Nucleus accumbens (tissue), 56 donors: ENCODE measurements at places on chromosomes 5 and 9.

DNA sequence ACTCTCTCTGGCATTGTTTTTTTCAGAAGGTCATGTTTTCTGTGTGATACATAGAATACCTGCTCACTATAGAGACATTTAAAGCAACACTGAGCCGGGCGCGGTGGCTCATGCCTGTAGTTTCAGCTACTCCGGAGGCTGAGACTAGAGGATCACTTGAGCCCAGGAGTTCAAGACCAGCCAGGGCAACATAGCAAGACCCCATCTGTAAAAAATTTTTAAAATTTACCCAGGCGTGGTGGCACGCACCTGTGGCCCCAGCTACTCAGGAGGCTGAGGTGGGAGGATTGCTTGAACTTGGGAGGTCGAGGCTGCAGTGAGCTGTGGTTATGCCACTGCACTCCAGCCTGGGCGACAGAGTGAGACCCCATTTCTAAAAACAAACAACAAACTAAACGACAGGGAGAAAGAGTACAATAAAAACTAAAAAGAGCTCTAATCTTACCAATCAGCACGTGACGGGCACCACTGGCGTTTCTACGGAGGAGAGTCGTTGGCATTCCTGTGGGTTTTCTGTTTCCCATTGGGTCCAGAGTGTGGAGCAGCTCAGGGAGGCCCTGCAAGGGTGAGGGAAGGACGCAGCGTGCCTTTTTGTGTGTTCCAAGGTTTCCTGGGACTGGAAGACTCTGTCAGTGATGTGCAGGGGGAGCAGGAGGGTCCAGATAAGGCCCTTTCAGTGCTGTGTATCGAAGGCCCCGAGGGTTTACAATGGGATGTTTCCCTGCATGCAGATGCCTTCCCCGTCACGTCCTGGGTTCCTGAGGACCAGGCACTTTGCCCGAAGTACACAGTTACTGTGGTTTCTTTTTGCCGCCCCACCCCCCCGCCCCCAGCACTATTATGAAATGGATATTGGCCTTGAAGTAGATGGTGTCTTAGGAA, 7.2 kb upstream of the RNU6ATAC start:
- DNase-seq, result no peak

GRCh38 chr5:21844960-21845359, 1008.2 kb downstream of the CDH12 start:
- no peak for DNase-seq

GRCh38 chr9:120946259-120946658, 19.7 kb upstream of the TRAF1 start:
- DNase-seq, result no peak

- no peak for DNase-seq
These were observed 54.8 kb downstream of the MYO10 start for GRCh38 chr5:16881251-16881650.

DNA sequence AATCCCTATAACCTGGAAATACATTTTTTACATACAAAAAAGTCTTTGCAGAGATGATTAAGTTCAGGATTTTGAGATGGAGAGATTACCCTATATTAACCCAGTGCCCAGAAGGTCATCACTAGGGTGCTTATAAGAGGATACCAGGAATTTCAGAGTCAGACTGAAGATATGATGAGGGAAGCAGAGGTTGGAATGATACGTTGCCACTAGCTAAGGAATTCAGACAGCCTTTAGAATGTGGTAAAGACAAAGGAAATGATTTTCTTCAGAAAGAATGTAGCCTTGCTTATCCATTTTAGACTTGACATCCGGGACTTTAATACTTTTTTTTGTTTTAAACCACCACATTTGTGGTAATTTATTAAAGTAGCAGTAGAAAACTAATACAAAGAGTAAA, 2176.8 kb upstream of the C9orf72 start:
- DNase-seq, result no peak

GRCh38 chr5:129046151-129046550, 48.4 kb upstream of the ISOC1 start:
- DNase-seq, result no peak

DNA sequence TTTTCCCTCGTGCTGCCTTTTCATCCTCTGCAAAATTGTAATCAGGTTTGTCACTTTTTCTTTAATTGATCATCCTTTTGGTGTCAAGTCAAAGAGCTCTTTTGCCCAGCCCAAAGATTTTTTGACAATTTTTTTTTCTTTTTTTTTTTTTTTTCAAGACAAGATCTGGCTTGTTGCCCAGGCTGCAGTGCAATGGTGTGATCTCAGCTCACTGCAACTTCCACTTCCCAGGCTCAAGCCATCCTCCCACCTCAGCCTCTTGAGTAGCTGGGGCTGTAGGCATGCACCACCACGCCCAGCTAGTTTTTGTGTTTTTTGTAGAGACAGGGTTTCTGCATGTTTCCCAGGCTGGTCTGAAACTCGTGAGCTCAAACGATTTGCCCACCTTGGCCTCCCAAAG, 36.7 kb downstream of the CDK7 start:
- DNase-seq, result no peak

DNA sequence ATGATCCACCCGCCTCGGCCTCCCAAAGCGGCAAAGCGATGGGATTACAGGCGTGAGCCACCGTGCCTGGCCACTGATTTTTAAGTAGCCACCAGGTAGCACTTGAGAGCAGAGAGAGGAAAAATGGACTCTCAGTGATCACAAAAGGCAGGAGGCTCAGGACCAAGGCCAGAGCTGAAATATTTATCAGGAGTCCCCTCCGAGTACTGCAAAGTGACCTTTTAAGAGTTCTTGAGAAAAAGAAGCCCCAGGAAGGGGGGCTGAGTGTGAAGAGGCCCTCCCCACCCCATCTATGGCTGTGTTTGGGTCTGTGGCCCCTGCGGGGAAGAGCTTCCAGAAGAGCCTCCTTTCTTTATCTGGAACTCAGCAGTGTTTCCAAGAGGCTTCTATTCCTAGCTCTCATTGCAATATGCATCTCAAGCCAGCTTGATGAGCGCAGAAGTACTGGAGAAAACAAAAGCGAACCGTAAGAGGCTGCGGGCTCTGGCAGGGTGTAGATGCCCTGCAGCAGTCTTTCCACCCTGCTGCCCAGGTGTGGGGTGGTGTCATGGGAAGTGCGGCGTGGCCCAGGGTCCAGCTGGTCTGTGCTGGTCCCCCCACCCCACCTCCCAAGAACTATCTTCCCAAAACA, 75.5 kb upstream of the CDK20 start:
- no peak for DNase-seq

DNA sequence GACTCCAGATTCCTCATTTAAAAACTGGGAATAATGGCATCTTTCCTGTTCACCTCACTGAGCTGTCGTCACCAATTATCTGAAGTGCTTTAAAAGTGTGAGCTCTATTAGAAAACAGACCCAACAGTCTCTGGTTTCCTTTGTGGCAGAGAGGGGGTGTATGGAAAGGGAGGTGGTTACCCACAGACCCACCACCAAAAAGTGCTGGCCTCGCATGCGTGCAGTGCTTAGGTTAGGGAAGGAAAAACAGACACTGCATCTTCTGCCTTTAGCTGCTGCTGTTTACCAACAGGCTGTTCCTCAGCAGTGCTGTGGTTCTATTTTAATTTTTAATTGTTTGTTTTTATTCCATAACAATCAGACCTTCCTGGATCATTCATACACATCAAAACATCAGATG, 249.6 kb downstream of the PIK3R1 start:
- DNase-seq, result no peak

GRCh38 chr9:15837079-15837679, 284.3 kb downstream of the CCDC171 start:
- no peak for DNase-seq

- no peak for DNase-seq
These were observed 12.1 kb downstream of the MAN2A1 start for GRCh38 chr5:109701792-109702191.

- DNase-seq, result no peak
These were observed 71.7 kb downstream of the ZNF462 start for GRCh38 chr9:106934442-106935238.

- no peak for DNase-seq
These were observed 11.9 kb downstream of the FYB1 start for GRCh38 chr5:39207345-39208045.

DNA sequence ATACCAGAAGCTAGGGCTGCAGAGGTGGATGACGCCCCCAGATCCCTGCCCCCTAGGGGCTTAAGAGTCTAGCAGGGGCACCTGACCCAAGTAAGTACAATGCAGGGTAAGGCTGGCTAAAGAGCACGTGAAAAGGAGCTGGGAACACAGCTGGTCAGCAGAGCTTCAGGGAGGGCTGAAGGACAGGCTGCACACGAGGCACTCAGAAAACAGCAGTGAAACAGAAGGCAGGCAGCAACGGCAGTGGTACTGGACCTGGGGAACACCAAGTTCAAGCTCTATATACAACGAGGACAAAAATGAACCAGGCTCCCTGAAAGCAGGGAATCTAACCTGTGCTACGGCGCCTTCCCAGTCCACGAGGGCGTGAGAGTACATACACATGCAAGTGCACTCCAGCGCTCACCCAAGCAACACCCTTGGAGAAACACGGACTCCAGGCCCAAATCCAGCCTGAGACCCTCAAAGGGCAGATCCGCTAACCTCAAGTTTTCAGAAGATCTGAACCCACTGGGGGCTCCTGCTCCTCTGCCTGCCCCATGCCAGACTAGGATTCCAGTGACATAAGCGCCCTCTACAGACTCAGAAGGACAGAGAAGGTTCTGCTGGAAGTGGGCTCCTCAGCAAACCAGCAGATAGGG, 57.4 kb downstream of the PSMB7 start:
- DNase-seq, result no peak

GRCh38 chr9:124835026-124835557, 18.2 kb upstream of the WDR38 start:
- no peak for DNase-seq

GRCh38 chr5:10454591-10455276, 13.1 kb downstream of the ROPN1L start:
- DNase-seq, result no peak

DNA sequence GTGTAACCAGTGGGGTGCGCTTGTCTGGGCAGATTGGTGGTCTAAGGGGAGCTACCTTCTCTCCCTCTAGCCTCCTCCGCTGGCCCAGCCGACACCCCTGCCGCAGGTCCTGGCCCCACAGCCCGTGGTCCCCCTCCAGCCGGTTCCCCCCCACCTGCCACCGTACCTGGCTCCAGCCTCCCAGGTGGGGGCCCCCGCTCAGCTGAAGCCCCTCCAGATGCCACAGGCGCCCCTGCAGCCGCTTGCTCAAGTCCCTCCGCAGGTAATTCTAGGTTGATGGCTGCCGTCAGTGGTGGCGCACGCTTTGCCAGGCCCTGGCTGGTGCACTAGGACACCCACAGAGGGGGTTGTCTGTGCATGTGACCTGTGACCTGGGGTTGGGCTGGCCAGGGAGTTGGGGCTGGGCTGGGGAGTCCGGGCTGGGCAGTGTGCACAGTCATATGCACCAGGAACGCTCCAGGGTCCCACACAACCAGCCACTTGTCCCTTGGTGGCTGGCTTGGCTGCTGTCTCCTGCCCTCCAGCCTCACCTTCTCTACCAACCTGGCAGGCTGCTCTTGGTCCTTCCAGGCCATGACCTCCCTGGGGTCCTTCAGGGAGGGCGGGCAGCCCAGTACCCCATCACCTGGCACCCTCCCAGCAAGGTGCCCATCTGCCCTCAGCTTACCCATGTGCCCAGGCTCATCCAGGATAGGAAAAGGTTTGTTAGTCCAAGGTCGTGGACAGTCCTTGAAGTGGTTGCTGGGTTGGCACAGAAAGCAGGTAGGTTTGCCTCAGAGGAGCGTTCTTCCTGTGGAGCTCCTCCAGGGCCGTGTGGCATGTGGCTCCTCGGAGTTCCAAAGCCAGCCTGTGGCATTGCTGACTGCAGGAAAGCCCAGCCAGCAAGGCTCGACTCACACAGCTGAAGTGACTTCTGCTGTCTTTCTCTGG, 73.2 kb downstream of the WNK2 start:
- no peak for DNase-seq

DNA sequence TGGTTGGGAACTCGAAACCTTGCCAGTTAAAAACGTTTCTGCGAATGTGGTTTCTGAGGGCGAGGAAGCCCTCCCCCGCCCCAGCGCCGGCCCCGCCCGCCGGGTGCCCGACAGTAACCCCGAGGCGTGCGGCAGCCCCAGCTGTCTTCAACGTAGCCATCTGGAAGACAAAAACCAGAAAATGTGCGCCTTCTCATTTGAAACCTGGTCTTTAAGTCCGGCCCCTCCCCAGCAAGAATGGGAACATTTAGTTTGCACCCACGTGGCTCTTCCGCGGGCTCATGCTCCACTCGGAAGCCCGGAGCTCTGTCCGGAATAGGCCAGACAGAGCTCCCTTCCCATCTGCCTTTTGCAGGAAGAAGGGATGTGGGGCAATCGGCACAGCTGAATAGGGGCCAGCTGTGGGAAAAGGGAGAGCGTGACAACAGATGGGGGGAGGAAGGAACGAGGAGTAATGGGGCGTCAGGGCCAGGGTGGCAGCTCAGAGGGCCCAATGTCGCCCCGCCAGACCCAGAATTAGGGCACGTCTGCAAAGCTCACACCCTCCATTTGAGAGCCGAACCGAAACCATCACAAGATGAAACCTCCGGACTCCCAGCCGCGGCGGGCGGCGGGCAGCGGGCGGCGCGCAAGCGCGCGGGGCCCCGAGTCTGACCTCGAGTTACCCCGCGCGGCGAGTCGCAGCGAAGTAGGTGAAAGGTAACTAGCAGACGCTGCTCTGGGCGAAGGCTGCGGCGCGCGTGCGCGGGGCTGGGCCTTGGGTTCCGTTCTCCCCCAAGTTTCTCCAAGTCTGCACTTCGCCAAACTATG, 63.4 kb upstream of the ABCA1 start:
- peak; percentile 84 for DNase-seq

GRCh38 chr5:133848341-133848811, 120.0 kb downstream of the C5orf15 start:
- DNase-seq, result no peak

GRCh38 chr5:177185993-177186392, 52.4 kb downstream of the NSD1 start:
- DNase-seq, result no peak

- DNase-seq, result no peak
These were observed 254.7 kb upstream of the SLC30A5 start for GRCh38 chr5:68839019-68839552.

- no peak for DNase-seq
These were observed 27.8 kb downstream of the KLHL3 start for GRCh38 chr5:137708062-137708461.

DNA sequence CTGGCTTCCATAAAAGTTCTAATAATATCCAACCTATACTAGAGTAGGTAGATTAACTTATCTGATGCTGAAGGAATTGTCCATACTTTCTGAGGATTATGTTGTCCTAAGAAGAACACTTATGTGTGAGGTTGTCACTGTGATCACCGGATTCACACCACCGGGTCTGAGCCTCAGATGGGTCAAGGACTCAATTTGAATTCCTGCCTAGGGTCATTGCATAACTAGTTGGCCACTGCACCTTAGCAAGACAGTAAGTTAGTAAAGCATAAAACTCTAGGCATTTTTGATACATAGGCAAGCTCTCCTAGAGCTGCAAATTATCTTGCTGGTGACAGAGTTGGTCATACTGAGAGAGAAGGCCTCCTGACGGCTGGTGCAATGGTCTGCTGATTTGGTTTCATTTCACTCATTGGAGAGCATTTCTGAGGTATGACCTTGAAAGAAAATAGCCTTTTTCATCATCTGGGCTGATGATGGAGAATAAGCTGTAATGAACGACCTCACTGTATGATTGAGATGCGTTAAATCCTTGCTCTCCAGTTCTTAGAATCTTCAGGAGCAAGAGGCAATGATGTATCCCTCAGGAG, 72.0 kb upstream of the CKMT2 start:
- no peak for DNase-seq

- DNase-seq, result no peak
These were observed 44.1 kb upstream of the ITGA2 start for GRCh38 chr5:52945040-52945439.
